Transverse colon (tissue), 4 donors: ENCODE measurements at places on chromosomes 16 and 17. TPM values are rescaled to one million over a fixed set of nuclear protein-coding genes. Genes with fewer than 3 reads are reported as not detected.
A peak's percentile ranks its signal among the peaks of the same experiment; 100 is the strongest.

GRCh38 chr17:17062866-17063265 lies 20.6 kb downstream of the MPRIP start:
- DNase-seq, result no peak

- peak; percentile 72 for DNase-seq
These were observed 10.7 kb upstream of the RNF222 start for GRCh38 chr17:8408371-8408770.

Gene SCNN1G
- 62.5 TPM for total RNA-seq

Gene TCF25
- total RNA-seq, result 648 TPM

Gene ZG16B
- not detected for total RNA-seq
